ENCODE measurements at places on chromosomes 5 and 9.

DNA sequence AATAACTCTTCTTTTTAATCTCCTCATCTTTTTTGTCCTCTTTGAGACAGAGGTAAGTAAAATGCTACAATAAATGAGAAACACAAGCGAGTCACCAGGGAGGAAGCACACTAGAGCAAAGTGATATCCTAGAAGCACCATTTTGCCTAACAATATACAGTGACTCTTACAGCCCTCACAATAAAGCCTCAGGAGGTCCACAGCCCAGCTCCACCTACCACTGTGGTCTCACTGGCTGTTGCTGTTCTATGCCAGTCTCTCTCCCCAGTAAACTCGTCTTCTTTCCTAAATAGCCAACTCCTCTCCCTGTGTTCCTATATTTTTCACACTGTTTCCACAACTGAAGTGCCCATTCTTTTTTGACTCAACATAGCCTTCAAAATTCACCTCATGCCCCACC lies 44.3 kb downstream of the TNFSF15 start:
- DNase-seq: no peak

DNA sequence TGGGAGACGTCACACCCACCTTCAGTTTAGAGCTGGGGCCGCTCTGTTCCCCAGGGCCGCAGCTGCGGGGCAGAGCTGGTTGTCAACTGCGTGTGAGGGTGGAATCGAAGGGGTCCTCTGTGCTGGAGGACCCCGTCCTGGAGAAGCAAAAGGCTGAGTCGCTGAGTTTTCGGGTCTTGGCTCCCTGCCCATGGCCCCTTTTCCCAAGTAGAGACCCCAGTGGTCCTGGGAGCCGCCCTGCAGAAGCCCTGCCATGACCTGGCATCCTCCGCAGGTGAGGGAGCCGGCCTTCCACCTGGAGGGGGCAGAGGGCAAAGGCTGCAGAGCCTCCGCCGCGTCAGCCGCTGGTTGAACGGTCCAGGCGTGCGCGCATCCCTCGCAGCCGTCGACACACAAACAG lies 90.4 kb upstream of the COL5A1 start:
- no peak for DNase-seq

GRCh38 chr5:81739291-81739690 lies 11.6 kb downstream of the SSBP2 start:
- DNase-seq: no peak

GRCh38 chr5:125109293-125109692 lies 362.9 kb upstream of the ZNF608 start:
- DNase-seq: no peak

DNA sequence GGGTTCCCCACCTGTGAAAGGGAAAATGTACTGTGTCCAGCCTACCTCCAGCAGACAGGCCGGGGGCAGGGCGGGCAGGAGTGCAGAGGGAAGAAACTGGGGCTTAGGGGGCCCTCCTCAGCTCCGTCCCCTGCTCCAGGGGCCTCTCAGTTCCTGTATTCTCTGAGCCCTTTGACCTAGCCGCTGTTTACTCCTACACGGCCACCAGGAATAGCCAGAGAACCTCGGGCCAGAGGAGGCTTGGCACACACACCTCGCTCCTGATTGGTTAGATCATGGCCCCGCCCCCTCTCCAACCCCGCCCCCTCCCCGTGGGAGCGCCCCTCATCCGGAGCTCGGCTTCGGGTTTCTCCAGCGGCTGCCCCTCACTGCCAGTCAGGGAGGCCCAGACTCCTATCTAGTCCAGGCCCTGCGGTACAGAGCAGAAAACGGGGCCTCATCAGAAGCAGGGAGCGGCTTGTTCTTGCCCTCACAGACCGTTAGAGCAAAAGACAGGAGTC lies 2.2 kb downstream of the ST6GALNAC6 start:
- no peak for DNase-seq

- no peak for DNase-seq
Measured at GRCh38 chr5:149788964-149789363, 58.9 kb downstream of the PPARGC1B start.

DNA sequence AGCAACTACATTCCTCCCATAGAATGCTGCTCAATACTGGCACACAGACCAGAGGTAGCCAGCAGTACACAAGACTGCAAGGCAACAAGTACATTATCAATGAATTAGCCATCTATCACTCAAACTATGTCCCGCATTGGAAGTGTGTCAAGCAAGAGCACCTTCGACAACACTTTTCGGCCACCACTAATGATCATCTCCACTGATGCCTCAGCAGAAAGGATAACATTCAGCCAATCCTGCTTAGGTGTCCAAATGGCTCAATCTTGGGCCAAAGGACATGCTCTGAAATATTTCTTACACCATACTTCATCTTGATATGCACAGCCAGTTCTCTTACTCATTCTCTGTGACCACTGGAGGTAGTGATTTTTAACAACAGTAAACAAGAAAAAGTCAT lies 25.0 kb downstream of the SKP1 start:
- no peak for DNase-seq

DNA sequence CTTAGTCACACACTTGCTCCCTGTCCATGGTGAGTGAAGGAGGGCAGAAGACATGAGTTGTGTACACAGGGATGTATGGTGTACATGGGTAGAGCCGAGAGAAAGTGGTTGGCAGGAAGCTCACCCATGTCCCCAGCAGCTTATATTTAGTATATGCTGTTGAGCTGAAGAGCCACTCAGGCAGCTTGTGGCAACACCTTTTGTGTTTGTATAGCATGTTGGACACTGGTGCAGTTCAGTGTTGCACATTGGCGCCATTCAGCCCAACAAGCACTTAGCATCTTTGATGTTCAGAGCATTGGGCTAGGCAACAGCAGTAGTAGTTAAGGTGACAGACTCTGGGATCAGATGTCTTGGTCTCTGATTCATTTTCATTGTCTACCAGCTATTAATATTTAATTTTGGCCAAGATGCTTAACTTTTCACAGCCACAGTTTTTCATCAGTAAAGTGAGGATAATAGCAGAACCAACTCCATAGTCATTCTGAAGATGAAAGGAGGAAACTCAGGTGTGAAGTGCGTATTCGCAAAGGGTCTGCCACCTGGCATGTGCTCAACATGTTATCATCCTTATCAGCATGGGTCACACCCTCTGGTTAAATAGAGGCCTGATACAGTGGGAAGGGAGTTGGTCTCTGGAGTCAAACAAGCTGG lies 184.8 kb downstream of the NR3C1 start:
- DNase-seq: no peak

GRCh38 chr9:135165756-135166519 lies 78.5 kb downstream of the OLFM1 start:
- no peak for DNase-seq

- DNase-seq: no peak
Measured at GRCh38 chr5:164300295-164300694, 794.9 kb downstream of the MAT2B start.

GRCh38 chr5:134171972-134172371 lies 4.8 kb downstream of the SKP1 start:
- no peak for DNase-seq

- no peak for DNase-seq
Measured at GRCh38 chr5:103829585-103829984, 267.0 kb upstream of the NUDT12 start.

DNA sequence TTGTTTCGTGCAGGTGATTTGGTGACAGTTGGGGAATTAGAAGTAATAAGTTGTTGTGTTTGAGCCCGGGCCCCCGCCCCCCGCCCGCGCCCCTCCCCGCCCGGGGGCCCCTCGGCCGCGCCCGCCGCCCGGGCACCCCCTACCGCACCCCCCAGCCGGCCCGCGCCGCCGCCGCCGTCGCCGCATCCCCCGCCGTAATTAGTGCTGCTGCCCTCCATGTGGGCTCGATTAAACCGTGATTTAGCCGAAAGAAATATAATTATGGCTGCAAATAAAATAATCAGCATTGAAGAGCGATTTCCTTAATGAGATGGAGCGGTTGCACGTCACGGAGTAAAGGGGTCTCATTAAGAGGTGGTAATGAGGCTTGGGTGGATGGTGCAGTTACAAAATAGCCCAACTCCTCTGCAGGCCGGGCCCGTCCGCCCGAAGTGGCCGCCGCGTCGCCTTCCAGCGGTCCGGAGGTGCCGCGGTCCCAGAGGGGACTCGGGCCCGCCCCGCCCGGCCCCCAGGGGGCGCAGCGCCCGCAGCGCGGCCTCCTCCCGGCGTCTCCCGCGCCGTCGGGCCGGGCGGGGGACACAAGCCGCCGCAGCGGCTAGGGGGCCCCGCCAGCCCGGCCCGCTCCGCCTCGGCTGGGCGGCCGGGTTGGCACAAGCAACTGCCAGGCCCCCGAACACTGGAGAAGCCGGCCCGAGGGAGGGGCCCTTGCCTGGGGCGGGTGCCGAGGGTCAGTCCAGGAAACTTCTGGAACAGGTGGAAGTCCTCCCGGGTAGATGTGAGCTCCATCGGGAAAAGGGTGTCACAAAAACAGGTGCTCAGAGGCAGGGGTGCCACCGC lies 6.9 kb upstream of the OTP start:
- DNase-seq: no peak

GRCh38 chr9:90188656-90189055 lies 454.0 kb downstream of the DIRAS2 start:
- no peak for DNase-seq

DNA sequence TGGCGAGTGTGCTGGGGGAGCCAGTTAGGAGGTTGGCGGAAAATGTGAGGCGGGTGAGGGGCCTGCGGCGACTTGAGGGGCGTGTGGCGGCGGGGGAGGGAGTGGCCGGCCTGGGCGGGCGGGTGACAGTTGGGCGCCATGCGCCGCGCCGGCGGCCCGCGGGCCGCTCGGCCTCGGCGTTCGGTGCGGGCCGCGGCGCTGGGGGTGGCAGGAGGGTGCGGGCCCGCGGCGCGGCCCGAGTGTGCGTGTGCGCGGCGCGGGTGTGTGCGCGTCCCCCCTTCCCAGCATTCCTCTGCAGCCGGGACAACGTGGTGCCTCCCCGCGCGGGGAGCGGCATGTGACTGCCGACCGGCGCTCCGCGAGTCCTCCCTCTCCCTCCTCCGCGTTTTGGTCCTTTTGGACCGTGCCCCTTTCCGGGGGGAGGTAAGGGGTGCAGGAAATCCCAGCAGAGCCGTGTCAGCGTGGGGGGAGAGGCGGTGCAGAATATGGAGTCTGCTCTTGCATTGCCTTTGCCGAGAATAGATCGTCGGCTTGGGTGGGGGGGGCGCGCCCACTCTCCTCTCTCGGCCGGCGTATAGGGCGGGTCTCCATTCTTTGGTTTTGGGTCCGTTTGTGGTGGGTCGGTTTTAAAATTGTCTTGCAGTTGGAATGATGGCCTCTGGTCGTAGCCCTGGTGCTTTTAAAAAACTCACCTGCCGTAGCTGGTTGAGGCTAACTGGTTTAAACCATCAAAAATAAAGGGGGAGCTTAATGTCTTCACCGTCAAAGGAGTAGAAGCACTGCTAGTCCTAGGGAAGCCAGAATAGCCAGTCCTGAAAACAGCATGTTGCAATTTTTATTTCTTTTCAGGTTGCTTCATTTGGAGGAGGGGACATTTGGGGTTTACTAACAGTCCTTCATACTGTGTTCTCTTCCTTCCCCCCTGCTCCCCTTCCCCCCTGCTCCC lies 2.0 kb downstream of the LARP1 start:
- peak; percentile 38 for DNase-seq

All from H54 (cell line).